ENCODE measurements at places on chromosomes 5 and 9. TPM values are rescaled to one million over a fixed set of nuclear protein-coding genes. Genes with fewer than 3 reads are reported as not detected.

MELK gene
- 19.5 TPM for polyA plus RNA-seq

TMEM252 gene
- polyA plus RNA-seq = 6.4 TPM

DNA sequence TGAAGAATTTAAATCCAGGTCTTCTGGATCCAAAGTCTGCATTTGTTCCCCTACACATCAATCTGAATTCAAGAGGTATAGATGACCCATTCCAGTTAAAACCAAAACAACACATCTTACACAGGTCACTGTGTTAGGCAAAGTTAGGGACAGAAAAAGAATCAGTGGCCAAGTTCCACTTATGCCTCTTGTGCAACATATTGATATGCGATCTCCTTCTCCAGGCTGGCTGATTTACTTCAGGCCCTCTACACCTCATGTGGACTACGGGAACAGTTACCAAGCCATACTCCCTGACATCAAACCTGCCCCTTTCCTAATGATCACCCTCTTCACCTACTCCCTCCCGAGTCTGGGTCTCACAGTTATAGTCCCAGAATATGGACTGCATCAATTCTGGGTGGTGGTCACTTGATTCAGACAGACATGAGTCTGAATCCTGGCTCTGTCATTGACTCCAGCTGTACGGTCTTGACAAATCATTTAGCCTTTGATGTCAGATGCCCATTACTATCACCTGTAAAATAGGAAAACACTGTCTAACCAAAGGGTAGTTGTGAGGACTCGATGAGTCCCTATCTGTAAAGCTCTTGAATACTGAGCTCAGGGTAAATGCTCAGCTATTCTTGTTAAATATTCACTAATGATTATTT lies 26.0 kb downstream of the GOLGA1 start:
- DNase-seq = no peak

- no peak for DNase-seq
Observed at GRCh38 chr5:65161655-65162054, 320.1 kb downstream of the ADAMTS6 start.

- DNase-seq = no peak
Observed at GRCh38 chr5:125525356-125525755, 778.9 kb upstream of the ZNF608 start.

- no peak for DNase-seq
Observed at GRCh38 chr9:93117924-93118862, 15.9 kb downstream of the NINJ1 start.

DNA sequence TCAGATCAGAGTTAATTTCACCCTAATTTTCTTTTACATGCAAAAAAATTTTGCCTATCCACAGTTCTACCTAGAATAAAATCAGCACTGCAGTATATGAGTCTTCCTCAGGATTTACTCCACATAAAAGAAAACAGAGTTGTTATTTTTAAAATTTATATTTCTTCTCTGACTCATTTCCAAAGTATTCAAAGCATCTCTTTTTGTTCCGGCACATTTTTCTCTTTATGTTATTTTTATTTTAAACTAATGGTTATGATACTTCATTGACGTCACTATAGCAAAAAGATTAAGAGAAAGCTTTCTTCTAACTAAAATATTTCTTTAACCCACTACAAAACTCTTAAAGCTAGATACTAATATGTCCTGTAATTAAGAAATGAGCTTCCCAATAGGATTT lies 590.4 kb downstream of the PRELID2 start:
- DNase-seq = no peak

DNA sequence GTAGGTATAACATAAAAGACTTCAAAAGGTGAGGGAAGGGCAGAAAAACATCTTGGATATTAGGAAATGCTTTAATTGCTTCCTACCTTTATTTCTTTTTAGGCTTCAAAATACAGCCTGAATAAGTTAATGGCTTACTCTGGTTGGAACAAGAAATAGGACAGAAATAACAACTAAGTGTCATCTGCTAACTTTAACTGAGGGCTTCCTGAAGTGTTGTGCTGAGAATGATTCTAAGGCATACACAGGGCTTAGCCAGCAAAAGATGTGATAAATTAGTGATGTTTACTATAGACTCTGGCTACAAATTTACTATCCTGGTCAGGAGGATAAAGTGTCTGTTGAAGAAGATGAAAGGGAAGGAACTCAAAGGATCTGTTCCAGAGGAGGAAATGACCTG lies 34.2 kb downstream of the ABHD17B start:
- DNase-seq = no peak

GRCh38 chr9:127336506-127337352 lies 60.2 kb upstream of the SLC2A8 start:
- DNase-seq = peak; percentile 47

Measured in right renal cortex interstitium (tissue), 3 donors.